ENCODE measurements at places on chromosomes 3 and 15. TPM values are rescaled to one million over a fixed set of nuclear protein-coding genes. Genes with fewer than 3 reads are reported as not detected.
A peak's percentile ranks its signal among the peaks of the same experiment; 100 is the strongest.

DNA sequence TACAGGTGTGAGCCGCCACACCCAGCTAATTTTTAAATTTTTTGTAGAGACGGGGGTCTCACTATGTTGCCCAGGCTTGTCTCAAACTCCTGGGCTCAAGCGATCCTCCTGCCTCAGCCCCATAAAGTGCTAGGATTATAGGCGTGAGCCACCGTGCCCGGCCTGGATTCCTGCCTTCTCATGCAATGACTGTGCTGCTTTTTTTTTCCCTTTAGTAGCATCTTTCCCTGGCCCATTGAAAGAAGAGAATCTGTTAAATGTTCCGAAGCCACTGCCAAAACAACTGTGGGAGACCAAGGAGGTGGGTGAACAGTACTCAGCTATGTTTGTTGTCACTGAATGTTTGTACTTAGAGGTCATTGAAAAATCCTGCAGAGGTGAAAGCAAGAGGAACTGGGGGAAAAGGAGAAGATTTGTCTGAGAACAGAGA lies 88.0 kb downstream of the CRTC3 start:
- DNase-seq: no peak

GRCh38 chr3:127723011-127723567 lies 50.3 kb downstream of the ABTB1 start:
- DNase-seq: no peak

DNA sequence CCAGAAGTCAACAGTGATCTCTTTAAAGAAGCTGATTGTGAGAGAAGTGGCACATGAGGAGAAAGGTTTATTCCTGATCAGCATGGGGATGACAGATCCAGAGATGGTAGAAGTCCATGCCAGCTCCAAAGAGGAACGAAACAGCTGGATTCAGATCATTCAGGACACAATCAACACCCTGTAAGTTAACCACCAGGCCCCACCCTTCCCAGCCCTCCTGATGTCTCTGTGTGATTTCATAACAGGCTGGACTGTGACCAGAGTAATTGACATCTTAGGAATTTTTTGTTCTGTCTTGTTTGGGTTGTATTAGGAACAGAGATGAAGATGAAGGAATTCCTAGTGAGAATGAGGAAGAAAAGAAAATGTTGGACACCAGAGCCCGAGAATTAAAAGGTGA lies 67.7 kb downstream of the KLHL25 start:
- DNase-seq: peak; percentile 78

GRCh38 chr3:19256313-19256712 lies 108.0 kb downstream of the KCNH8 start:
- no peak for DNase-seq

Gene MAGI1
- polyA plus RNA-seq: 15.8 TPM
